ENCODE measurements at places on chromosomes 3 and 15.

GRCh38 chr3:13144163-13145023 is 71.2 kb upstream of the IQSEC1 start:
- DNase-seq: no peak

- no peak for DNase-seq
Observed at GRCh38 chr3:48664929-48665328, 2.2 kb upstream of the CELSR3 start.

GRCh38 chr3:47225310-47225906 is 57.2 kb downstream of the KIF9 start:
- DNase-seq: no peak

DNA sequence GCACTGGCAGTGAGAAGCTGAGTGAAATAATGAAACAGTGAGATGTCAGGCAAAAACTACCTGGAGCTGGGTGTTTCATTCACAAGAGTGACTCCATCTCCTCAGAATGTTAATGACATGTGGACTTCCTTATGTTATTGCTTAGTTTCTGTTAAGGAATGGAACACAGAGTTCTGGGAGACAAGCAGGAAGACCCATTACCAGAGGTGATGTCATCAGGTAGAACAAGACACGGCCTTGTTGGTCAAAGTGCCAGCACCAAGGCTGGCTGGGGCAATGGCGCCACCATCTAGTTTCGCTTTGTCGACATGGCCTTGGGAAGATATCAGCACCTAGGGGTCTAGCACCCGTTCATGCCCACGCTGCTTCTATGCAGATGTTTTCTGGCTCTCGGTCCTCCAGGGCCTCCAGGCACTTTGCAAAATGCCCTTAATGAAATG is 252.2 kb downstream of the FAM43A start:
- DNase-seq: no peak

GRCh38 chr3:24352893-24353553 is 141.6 kb downstream of the THRB start:
- DNase-seq: no peak

- no peak for DNase-seq
Observed at GRCh38 chr15:74041777-74042435, 40.4 kb downstream of the GOLGA6A start.

DNA sequence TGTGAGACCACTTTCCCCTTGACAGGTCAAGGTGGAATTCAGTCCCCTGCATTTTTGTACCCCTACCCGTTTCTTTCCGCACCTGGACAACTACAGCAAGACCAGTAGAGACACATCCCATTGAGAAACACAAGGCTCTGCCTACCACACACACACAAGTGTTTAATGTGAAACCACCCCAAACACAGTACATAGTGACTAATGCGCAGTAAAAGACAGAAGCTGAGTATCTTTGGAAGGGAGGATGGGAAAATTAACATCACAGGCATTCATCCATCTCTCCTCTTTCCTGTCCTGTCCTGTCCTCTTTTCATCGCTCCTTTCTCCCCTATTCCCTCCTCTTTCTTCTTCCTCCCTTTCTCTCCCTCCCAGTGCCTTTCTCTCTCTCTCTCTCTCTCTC is 64.8 kb downstream of the SCN11A start:
- no peak for DNase-seq

GRCh38 chr15:60704717-60705116 is 225.8 kb upstream of the ICE2 start:
- DNase-seq: no peak

GRCh38 chr3:25565807-25566206 is 98.9 kb downstream of the TOP2B start:
- no peak for DNase-seq

DNA sequence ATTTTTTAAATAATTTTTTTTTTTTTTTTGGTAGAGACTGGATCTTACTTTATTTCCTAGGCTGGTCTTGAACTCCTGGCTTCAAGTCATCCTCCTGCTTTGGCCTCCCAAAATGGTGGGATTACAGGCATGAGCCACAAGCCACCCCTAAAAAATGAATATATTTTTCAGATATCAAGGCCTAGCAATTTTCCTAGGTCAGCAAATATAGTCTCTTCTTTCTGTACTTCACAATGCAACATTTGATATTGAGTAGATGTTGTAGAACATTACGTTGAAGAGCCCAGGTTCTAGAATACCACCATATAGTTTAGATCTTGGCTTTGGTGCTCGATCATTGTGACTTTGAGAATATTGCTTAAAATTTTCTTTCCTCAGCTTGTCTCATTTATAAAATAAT is 437.9 kb downstream of the CNTN4 start:
- DNase-seq: no peak

DNA sequence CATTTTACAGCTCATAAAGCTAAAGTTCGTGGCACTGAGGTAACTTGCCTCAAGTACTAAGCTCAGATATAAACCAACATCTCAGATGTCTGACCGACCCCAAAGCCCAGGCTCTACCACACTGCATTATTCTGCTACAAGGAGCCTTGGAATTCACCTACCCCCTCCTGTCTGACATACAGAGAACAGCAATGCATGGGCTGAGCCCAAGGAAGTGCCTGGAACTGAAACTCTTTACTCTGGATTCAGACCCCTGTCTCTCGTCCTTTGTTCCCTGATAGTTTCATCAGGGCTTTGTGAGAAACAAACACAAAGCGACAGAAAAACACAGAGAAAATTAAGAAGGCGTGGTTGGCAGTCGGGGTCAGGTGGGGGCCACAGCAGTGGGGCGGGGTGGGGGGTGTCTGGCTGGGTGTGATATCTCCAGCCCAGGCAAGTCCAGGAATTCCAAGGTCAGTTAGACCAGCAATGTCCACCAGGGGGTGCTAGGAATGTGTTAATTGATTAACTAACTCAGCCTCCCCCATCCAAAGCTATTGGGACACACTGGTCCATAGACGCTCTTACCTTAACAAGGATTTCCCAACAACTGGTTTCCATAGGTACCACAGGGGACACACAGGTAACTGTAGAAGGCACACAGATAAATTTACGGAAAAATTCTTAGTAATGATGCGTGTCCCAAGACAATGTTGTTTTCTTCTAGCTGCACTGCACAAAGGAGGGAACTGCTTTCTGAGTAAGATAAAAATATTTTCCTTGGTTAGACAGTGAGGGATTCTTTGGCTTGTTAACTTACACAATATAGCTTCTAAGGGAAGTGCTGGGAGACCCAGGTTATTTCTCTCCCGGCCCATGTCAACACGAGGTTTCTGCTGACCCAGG is 18.8 kb upstream of the SSUH2 start:
- peak; percentile 67 for DNase-seq

- no peak for DNase-seq
Observed at GRCh38 chr3:117589454-117589853, 879.9 kb downstream of the TUSC7 start.

DNA sequence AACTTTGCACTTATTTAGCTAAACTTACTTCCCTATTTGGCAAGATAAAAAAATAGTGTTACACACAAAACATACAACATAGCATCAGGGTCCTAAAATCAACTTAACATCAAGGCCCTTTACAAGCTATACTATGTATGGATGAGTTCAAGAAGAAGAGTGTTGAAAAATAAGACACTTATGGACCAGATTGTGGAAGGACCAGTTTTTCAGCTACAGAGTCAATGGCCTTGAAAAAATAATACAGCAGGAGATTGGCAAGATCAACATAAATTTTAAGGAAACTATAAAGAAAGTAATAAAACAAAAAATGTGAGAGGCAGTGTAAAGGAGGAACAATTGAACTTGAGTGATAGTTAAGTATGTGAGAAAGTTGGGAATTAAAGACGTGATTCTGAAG is 66.3 kb upstream of the BBX start:
- DNase-seq: no peak

DNA sequence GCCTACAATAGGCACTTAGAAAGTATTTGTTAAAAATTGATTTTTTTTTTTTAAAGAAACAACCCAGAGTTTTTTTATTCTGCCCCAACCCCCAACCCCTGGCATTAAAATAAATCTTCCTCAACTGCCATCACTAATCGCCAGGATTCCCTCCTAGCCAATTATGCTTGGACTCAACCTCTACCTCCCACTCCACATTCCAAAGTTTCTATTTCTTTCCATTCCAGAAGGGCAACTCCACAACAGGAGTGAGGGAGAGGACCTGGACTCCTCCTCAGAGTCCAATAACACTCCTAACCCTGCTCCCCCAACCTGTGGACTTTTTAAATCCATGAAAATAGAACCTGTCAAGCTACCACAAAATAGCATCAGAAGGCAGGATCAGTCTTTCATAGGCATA is 99.4 kb downstream of the ADAMTS9 start:
- no peak for DNase-seq

DNA sequence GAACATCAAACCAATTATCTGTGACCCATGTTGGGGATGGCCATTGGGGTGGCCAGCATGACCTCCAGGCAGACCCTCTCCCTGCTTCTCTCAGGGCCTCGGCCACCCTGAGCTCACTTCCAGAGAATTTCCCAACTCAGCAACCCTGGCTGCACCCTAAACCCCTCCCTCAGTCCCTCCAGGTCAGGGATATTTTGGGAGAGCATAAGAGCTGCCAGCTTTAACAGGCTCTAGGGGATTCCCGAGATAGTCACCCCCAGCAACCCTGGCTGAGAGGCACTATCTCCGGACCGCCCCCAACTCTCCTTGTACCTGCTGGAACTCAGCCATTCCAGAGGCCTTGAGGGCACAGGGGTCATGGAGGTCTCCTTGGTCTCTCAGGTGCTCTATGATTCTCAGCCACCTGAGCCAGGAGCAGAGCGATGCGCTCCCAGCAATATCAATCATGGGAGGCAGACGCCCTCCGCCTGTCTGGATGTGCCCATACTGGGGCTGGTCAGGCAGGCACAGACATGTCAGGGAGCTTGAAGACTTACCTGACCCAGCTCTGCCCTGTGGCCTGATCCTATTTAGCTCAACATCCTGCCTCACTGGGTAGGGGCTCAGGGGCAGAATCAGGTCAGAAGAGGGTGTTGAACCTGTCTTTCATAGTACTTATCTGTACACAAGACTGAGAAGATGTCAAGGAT is 34.9 kb upstream of the CILP start:
- DNase-seq: no peak

GRCh38 chr15:90877315-90877714 is 7.0 kb upstream of the FES start:
- no peak for DNase-seq

All from SK-N-DZ (cell line).